ENCODE measurements at places on chromosomes 6 and 20.

DNA sequence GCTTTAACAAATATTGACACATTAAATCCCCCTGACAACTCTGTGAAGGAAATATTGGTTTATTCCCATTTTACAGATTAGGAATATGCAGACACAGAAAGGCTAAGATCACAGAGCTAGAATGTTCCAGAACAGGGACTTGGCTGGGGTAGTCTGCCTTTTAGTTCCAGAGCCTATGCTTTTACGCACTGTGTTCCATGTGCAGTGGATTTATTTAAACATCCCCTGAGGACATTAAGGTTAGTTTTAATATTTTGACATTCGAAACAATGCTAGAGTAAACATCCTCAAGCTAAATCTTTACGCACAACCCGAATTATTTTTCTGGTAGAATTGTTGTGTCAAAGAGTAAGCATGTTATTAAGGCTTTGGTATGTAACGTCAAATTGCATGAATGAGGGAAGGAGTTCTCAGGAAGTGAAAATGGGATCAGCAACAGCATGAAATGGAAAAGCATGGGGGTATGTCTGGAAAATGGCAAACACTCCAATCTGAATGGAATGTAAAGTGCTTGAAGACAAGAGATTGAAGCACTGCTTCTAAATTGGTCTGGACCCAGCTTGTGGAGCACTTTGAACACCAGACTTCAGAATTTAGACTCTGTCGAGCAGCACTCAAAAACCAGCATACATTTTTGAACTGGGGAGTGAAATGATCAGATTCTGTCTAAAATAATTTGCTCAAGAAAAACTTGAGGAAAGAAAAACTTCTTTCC lies 429.9 kb downstream of the CD83 start:
- DNase-seq: no peak

DNA sequence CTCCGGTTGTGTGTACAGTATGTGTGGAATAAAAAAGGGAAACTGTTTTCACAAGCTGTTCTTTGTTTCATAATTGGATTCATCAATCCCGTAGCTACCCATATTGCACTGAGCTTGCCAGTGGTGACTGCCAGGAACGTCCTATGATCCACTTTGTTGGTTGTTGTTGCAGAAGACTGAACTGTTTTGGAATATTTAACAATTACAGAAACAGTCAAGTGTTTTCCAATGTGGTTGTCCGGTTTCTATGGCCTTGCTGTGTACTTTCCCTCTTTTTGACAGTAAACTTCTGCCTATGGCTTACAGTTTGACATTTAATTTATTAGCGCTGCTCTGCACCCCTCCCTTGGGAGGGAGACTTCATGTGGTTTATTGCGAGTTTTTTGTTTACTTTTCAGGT lies 141.2 kb downstream of the DTNBP1 start:
- no peak for DNase-seq

GRCh38 chr6:169289619-169290339 lies 36.1 kb upstream of the THBS2 start:
- DNase-seq: no peak

DNA sequence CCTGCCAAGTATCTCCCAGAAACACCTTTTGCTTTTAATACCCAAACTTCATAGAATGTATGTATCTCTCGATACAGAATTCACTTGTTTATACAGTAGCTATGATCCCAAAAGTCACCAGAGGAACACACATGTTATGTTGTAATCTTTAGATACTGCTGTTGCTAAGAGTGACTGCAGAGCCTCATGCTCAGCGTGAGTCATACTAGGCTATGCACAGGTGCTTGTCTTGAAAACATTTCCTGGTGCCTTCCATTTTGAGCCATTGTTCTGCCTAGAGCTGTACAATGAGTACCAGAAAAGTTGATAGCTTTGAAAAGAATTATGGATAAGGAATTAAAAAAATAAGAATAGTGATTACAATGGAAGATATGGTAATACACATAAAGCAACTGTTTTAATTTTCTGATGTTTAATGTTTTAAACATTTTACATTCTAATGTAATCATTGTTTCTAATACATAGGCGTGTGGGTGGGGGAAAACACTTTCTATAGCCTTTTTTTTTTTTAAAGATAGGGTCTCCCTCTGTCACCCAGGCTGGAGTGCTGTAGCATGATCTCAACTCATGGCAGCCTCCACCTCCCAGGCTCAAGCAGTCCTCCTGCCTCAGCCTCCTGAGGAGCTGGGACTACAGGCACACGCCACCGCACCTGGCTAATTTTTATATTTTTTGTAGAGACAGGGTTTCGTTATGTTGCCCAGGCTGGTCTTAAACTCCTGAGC lies 79.4 kb downstream of the CD24 start:
- DNase-seq: no peak

GRCh38 chr20:1465470-1466210 lies 1.0 kb downstream of the NSFL1C start:
- DNase-seq: no peak

DNA sequence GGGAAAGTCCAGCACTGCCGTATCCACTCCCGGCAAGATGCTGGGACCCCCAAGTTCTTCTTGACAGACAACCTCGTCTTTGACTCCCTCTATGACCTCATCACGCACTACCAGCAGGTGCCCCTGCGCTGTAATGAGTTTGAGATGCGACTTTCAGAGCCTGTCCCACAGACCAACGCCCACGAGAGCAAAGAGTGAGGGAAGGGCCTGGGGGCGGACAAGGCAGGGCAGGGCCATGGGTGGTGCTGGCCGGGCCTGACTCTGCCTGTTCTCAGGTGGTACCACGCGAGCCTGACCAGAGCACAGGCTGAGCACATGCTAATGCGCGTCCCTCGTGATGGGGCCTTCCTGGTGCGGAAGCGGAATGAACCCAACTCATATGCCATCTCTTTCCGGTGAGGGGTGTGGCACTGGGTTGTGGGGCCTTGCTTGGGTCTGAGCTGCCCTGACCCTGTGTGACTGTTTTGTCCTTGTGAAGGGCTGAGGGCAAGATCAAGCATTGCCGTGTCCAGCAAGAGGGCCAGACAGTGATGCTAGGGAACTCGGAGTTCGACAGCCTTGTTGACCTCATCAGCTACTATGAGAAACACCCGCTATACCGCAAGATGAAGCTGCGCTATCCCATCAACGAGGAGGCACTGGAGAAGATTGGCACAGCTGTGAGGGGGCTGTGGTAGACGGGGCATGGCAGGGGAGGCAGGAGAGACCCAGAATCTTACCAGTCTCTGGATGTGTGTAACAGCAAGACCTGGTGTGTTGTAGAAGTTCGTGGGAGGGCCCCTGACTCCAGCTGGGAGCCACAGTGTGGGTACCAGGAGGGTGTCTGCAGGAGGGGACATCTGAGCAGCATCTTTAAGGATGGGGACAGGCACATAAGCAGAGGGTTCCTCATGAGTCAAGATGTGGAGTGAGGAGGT lies 29.1 kb downstream of the PLCG1 start:
- DNase-seq: no peak
